ENCODE measurements at places on chromosomes 12 and 14.

- peak; percentile 21 for DNase-seq
Measured at GRCh38 chr12:129635021-129635685, 268.7 kb downstream of the TMEM132D start.

- DNase-seq: no peak
Measured at GRCh38 chr12:116353958-116354357, 76.5 kb upstream of the MED13L start.

- peak; percentile 75 for DNase-seq
Measured at GRCh38 chr14:35406506-35407305, 2.2 kb upstream of the NFKBIA start.

DNA sequence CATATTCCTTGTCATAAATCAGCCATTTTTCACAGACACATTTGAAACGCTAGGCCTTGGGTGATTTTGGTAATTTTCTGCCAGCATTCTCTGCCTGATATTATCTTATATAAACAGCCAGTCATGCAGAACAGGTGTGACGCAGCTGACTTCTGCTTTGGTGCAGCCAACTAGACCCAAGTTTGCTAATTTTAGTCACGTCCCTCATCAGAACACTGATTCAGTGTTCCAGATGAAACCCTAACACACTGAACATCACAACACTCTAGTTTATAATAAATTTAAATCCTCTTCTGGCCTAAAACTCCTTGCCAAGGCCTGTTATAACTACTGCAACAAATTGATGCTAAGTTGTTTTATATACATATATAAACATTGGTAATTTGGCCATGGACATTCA is 386.1 kb downstream of the SEC23A start:
- DNase-seq: no peak

GRCh38 chr12:76277480-76277879 is 70.7 kb downstream of the BBS10 start:
- DNase-seq: peak; percentile 74

DNA sequence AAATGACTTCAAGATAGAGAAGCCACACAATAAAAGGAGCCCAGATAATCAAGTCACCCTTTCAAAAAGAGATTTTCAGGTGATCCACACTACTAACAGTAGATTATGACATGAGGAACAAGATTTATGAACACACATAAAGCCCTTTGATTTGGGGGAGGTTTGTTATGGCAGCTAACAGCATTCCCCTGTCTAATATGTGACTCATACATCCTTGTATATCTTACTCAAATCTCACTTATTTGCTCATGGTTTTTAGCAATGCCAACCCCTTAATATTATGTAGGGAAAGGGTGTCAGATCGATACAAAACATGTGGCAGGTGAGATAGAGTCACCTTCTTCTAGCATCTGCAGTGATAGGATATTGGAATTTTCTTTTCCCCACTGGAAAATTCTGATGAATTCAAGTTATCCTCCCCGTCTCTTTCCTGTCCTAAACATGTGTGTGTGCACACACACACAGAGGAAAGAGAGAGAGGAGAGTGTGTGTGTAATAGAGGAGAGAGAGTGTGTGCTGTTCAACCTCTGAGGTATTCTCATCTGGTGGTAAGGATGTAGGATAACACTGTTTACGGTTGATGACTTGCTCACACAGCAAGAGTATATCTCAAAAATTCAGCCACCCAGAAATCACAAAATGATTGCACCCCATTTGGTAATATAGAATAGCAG is 319.9 kb downstream of the KCNC2 start:
- peak; percentile 42 for DNase-seq

DNA sequence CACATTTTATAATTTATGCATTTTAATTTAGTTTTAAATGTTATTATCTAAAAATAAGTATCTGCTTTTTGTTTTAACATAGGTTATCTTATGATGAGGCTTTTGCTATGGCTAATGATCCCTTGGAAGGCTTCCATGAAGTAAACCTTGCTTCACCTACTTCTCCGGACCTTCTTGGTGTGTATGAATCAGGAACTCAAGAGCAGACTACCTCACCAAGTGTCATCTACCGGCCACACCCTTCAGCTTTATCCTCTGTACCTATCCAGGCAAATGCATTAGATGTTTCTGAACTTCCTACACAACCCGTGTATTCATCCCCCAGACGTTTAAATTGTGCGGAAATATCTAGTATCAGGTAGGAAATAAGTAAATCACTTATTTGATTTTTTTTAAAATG is 16.6 kb downstream of the RAB3IP start:
- DNase-seq: no peak

DNA sequence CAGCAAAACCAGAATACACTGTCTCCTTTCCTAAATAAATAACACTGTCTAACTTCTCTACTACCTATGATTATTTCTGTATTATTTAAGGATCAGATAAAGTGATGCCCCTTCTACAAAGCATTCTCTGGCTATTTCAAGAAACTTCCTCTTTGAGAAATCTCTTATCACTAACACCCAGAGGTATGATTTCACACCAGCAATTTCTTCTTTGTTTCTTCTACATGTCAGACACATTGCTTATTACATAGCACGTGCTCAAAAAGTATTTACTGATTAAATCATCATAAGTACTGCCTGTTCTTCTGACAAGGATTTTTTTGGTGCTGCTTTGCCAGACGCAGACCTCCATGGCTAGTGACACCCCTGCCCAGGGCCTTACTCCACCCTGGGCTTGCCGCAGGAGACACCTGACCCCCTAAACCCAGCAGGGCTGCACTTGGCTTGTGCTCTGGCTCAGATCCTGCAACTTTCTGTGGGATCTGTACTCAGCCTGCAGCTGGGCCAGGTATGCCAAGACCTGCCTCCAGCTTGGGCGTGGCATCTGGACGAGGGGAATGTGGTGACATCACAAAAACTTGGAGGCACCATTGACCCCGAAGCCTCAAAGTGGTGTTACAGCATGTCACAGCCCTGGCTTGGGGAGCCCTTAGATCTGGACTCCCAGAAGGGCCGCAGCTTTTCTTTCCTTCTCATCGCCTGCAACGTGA is 15.4 kb upstream of the HIGD1C start:
- no peak for DNase-seq

GRCh38 chr12:14696265-14696741 is at the start of gene GUCY2C:
Gene GUCY2C, minus strand, starts transcription at chr12:14696599. Its CDS starts 151 bp downstream, at chr12:14696448.
- DNase-seq: no peak

DNA sequence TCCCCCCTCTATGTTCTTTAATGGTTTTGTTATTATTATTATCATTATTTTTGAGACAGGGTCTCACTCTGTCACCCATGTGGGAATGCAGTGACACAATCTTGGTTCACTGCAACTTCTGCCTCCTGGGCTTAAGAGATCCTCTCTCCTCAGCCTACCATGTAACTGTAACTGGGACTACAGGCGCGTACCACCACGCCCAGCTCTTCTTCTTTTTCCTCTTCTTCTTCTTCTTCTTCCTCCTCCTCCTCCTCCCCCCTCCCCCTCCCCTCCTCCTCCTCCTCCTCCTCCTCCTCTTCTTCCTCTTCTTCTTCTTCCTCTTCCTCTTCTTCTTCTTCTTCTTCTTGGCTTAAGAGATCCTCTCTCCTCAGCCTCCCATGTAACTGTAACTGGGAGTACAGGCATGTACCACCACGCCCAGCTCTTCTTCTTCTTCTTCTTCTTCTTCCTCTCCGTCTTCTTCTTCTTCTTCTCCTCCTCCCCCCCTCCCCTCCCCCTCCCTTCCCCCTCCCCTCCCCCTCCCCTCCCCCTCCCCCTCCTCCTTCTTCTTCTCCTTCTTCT is 5.4 kb upstream of the KRT7 start:
- DNase-seq: no peak

DNA sequence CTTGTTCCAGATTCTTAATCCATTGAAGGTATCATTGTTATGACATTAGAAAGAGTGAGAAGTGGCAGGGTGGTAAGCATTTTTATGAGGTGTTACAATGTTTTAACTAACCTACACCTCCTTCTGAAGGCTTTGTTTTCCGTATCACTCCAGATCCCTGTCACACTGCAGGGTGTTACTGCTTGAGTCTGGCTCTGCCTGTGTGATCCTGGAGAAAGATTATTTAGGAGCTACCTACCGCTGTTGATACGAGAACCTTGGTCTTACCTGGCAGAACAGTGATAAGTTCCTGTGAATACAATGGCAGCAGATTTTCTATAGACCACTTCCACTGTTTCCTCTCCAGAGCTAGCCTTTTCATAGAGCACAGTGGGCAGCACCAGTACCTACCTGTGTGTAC is 36.2 kb downstream of the GRIN2B start:
- DNase-seq: no peak

- DNase-seq: no peak
Measured at GRCh38 chr12:49026101-49026500, 7.5 kb upstream of the PRKAG1 start.

DNA sequence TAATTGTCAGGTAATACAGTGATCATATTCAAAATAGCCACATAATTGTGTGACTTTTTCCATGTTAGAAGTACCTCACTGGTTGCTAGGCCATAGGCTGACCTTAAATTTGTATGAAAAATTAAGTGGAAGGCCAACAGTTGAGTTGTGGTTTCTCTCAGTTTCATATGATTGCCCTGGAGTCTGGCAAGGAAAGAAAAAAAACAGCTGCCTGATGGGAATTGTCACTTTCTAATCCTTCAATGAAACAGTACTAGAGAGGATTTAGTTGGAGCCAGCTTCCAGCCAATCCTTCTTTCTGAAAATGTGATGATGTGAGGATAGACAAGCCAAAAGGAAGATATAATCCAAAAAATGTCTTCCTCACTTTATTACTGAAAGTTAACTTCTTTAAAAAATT is 113.6 kb downstream of the ALX1 start:
- no peak for DNase-seq

DNA sequence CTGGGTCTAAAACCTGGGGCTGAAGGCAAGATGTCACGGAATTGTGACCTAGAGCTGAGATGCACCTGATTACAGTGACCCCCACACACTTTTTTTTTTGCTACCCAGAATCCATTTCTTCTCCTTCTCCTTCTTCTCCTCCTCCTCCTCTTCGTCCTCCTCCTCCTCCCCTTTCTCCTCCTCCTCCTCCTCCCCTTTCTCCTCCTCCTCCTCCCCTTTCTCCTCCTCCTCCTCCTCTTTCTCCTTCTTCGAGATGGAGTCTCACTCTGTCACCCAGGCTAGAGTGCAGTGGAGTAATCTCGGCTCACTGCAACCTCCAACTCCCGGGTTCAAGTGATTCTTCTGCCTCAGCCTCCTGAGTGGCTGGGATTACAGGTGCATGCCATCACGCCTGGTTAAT is 19.4 kb upstream of the FLVCR2 start:
- DNase-seq: no peak

GRCh38 chr12:97305651-97306050 is 157.0 kb upstream of the RMST start:
- no peak for DNase-seq

- peak; percentile 40 for DNase-seq
Measured at GRCh38 chr14:64817631-64818030, 62.1 kb downstream of the SPTB start.

GRCh38 chr12:41011939-41012338 is 176.2 kb upstream of the PDZRN4 start:
- no peak for DNase-seq

- DNase-seq: no peak
Measured at GRCh38 chr14:76115010-76115422, 36.7 kb upstream of the GPATCH2L start.

GRCh38 chr12:20701106-20701505 is 6.0 kb downstream of the SLCO1C1 start:
- DNase-seq: no peak

GRCh38 chr12:64636856-64637255 is 26.6 kb downstream of the RASSF3 start:
- DNase-seq: no peak

- peak; percentile 17 for DNase-seq
Measured at GRCh38 chr14:44785096-44785495, 176.7 kb downstream of the KLHL28 start.

DNA sequence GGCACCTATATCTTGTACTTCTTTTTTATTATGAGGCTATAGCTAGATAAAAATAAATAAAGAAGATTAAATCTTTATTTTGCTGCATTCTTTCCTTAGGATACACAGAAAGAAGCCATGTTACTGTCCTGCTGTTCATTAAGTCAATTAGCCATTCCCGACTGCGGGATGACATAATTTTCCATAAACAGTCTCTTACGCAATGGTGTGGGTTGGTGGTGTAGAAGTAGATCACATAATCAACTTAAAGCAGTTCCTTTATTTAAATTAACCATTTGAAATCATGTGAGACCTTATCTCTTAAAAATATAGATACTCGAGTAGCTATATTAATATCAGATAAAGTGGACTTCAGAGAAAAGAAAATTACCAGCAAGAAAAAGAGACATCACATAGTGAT is 40.2 kb downstream of the TAOK3 start:
- DNase-seq: no peak

GRCh38 chr12:17079251-17079909 is 473.4 kb upstream of the LMO3 start:
- no peak for DNase-seq

DNA sequence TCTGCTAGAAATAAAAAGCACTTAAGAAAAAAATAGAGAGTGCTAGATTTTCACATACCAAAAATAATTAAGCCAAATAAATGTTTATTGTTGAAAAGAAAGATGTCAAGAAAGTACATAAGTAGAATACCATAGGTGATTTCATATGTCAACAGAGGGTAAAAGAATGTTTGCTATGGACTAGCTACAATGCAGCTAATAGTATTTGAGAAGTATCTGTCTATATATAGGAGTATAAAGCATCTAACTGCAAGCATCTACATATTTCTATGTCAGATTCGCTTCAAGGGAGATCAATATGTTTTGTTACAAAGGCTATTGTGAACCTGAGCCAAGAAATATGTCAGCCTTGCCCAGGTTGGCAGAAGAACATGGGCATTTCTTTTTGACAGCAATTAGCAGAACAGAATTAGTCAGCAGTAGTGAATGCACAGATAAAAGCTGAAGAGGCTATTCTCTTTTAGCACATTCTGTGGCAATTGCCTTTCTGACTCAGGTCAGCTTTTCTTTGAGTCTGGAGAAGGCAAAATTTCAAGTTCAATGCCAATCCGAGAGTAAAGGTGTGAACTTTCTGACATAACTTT is 140.1 kb downstream of the ALG10B start:
- no peak for DNase-seq

GRCh38 chr14:75406856-75407255 is 21.0 kb upstream of the JDP2 start:
- no peak for DNase-seq

GRCh38 chr12:96103067-96103644 is 67.8 kb upstream of the LTA4H start:
- peak; percentile 28 for DNase-seq

DNA sequence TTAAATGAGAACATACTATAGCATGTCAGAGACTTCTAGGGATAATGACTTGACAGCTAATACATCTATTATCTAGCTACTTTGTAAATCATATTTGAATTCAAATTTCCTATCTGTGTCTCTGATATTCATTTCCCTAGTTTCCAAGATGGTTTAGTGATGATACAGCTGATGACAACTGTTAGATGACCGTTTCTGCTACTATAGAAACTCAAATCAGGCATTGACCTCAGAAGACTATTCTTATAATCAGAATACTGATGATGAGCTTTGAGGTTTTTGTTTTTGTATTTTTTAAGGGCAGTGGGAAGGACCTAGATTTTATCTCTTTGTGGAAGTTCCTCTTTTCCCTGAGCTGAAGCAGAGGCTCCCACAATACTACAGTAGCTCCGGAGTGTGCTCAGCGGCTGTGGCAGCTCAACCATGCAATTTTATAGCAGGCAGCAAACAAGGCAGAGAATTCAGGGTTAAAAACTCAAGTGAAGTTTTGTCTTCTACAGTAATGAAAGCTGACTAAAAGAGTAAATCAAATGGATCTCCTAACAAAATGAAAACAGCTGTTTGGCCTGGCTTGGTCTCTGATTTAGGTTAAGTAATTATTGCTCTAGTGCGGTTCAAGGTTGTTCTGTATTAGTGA is 145.1 kb downstream of the SLC25A21 start:
- no peak for DNase-seq

Data from astrocyte of the hippocampus (primary cell).